Thyroid gland (tissue), 4 donors: ENCODE measurements at places on chromosomes 1 and 21.

DNA sequence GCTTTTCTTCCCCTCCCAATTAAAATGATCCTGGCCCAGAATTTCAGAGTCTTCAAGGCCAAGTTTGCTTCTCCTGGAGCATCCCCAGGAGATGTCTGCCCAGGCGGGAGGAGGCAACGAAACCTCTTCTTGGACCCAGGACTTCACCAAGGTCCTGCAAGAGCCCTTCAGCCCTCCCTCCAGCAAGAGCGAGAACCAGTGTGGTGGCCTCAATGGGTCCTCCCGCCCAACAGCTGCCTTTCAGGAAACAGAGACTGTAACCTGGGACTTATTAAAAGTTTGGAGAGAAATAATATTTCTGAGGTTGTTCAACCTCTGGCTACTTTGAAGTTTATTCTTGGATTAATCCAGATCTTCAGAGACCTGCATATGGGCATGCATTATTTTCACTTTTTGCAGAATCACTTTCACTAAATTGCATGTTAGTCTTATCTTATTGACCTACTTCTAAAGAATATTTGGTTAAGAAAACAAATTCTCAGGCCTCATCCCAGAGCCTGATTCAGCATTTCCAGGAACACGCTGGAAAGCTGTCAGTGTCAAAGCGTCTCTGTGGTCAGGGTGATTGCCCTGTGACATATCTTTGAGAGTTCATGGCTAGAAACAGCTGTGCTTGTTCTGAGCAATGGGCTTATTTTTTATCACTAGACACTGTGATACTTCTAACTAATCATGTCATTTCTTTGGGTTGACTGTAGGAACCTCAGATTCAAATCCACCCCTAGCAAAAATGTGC is 66.0 kb upstream of the CLDN14 start:
- no peaks in the 10 kb centered on the region for H3K27me3 ChIP-seq
- no peak overlapping the region for H3K4me3 ChIP-seq
- H3K36me3 ChIP-seq: no peaks in the 10 kb centered on the region
- H3K27ac ChIP-seq: no peak overlapping the region
- H3K4me1 ChIP-seq: no peaks in the 10 kb centered on the region
- DNase-seq: no peak

GRCh38 chr1:54297596-54298283 is 97.8 kb downstream of the MRPL37 start:
- no peak for DNase-seq
- no peak overlapping the region for H3K27ac ChIP-seq
- H3K4me1 ChIP-seq: peaks cover 21% of the 10 kb centered on the region
- no peak overlapping the region for H3K4me3 ChIP-seq
- H3K36me3 ChIP-seq: no peaks in the 10 kb centered on the region

DNA sequence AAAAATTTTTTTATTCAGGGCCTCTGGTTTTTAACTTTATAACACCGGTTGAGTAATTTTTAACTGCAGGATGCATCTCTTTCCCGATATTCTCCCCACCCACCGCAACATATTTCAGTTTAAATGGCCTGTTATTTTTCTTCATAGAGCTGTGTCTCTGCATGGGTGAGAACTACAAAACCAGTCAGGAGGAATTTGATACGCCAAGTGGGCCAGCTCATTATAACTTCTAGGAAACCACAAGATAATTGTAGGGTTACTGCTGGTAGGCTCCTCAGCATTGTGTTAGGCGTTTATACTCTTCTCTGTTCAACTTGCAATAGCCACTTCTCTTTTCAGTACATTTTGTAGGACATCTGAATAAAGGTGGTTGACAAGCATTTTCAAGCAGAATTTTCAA is 169.7 kb downstream of the PBX1 start:
- H3K4me3 ChIP-seq: no peak overlapping the region
- H3K27ac ChIP-seq: no peak overlapping the region
- H3K4me1 ChIP-seq: peaks cover 2% of the 10 kb centered on the region
- H3K36me3 ChIP-seq: no peaks in the 10 kb centered on the region
- no peaks in the 10 kb centered on the region for H3K27me3 ChIP-seq

DNA sequence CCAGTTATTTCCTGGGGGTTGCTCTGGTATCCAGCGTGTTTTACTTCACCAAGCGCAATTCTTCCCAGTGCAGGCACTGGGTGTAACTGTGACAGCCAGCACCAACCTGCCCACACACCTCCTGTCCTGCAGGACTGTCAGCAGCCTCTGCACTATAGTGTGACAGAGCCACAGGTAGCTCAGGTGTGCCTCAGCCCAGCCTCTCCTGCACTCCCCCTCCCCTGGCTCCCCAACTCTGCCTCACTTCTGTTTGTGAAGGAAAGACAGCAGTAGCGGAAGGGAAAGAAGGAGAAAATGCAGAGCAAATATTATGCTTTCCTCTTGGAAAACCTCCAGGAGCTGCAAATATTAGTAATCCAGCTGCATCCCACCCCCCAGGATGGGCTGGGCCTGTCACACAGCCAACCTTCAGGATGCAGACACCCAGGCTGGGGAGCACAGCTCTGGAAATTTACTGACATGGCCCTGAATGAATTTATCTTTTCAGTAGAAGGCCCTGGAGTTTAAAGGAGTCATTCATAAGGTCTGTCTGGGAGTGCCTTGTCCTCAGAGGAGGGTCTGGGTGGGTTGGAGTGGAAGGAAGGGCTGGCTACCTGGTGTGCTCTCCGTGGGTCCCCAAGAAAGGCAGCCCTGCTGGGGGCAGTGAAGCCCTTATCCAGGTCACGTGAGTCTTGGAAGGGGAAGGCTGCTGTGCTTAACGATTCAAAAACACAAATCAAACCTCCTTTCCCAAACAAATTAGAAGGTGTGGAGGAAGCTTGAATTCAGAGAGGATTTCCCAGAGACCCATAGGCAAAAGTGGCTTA is 20.9 kb downstream of the CAPN2 start:
- no peak overlapping the region for H3K4me3 ChIP-seq
- no peaks in the 10 kb centered on the region for H3K36me3 ChIP-seq
- H3K27me3 ChIP-seq: no peaks in the 10 kb centered on the region
- H3K27ac ChIP-seq: peak overlapping the region; percentile 77

GRCh38 chr1:28232558-28233263 is at the start of gene DNAJC8:
TSS of gene DNAJC8 (minus strand) at chr1:28233029. CDS start at chr1:28232998, 31 bp downstream.
- peak within 1 kb of the TSS; percentile 87 for H3K27ac ChIP-seq
- H3K36me3 ChIP-seq: peaks cover 8% of the 10 kb centered on the region
- peak within 1 kb of the TSS; percentile 61 for H3K4me3 ChIP-seq
- H3K27me3 ChIP-seq: no peaks in the 10 kb centered on the region

- no peak overlapping the region for H3K27ac ChIP-seq
- H3K4me1 ChIP-seq: no peaks in the 10 kb centered on the region
- H3K4me3 ChIP-seq: no peak overlapping the region
Measured at GRCh38 chr1:66253330-66253921, 280.5 kb upstream of the SGIP1 start.
